ENCODE measurements at places on chromosomes 1 and 21.

- DNase-seq: no peak
These were observed 53.3 kb upstream of the ZC3H11B start for GRCh38 chr1:219666242-219666641.

DNA sequence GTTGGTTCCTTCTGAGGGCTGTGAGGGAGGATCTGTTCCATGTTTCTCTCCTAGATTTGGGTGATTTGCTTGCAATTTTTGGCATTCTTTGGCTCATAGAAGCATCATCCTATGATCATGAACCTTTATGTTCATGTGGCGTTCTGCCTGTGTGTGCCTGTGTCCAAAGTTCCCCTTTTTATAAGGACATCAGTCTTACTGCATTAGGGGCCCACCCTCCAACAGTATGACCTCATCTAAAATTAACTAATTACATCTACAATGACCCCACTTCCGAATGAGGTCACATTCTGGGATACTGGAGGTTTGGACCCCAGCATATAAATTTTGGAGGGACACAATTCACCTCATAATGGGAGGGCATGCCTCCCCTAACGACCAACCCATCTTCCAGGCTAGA lies 12.8 kb upstream of the CAMK1G start:
- DNase-seq: no peak

DNA sequence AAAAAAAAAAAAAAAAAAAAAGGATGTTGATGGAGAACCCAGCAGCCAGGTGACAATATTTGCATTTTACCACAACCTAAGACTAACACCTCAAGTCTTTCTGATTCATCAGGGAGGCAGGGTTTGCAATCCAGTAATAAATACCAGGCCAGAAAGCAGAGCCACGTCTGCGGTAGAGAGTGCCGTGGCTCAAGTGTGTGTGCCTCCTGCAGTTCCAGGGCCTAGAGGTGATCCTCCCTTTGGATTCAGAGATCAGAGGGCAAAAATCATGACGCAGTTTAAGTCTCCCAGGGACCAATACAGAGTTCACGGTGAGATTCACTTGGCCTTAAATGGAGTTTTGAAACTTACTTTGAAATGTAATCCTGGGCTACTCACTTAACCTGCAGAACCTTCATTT lies 34.9 kb downstream of the TMCO4 start:
- DNase-seq: no peak

- no peak for DNase-seq
These were observed 668.0 kb upstream of the RGS18 start for GRCh38 chr1:191490303-191490702.

DNA sequence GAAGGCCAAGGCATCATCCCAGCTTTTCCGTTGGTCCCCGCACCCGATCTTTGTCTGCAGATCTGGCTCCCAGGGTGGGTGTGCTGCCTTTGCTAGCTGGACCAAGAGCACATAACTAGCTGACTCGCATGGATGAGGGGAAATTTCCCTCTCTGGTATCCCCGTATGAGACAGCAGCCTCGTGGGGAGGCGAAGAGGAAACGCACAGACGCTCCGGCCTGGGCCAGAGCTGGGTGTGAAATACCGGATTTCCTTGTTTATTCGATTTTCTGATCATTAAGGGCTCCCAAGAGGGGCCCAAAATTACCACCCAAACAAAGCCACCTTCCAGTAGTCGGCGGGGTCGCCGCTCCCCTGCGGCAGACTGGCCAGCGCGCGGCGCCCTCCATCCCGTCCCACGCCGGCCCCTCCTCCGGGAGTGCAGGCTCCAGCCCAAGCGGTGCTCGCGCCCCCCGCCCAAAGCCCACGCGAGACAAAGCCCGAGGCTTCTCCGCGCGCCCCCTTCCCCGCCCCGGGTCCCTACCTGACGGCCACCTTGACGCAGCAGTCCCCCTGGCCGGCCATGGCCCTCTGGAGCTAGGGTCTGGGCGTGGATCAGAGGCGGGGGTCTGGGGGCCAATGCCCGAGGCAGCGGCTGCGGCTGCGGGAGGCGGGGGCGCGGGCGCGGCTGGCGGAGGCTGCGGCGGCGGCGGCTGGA lies 546 bp downstream of the KIF21B start:
- no peak for DNase-seq

GRCh38 chr1:34115233-34115632 lies 49.8 kb downstream of the CSMD2 start:
- DNase-seq: no peak

GRCh38 chr1:245200146-245200545 lies 45.4 kb downstream of the KIF26B start:
- no peak for DNase-seq

- no peak for DNase-seq
These were observed 17.1 kb downstream of the SOAT1 start for GRCh38 chr1:179310721-179311120.

GRCh38 chr1:196659471-196659870 lies 7.6 kb downstream of the CFH start:
- DNase-seq: no peak

DNA sequence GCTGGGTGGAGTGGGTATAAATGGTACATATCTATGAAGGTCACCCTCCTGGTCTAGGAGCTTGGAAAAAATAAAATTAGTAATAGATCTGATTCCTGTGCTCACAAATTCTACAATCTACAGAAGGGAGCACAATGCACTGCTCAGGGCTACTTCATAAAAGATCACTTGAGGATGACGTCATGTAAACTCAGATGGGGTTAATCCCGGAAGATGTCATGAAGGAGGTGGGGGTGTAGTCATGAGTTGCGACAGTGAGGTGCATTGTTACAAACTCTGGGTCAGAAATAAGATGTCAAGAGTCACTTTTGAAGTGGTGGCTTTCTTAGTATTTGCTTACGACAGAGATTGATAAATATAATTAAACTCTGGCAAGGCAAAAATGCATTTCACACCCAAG lies 68.2 kb downstream of the LHX9 start:
- DNase-seq: no peak

DNA sequence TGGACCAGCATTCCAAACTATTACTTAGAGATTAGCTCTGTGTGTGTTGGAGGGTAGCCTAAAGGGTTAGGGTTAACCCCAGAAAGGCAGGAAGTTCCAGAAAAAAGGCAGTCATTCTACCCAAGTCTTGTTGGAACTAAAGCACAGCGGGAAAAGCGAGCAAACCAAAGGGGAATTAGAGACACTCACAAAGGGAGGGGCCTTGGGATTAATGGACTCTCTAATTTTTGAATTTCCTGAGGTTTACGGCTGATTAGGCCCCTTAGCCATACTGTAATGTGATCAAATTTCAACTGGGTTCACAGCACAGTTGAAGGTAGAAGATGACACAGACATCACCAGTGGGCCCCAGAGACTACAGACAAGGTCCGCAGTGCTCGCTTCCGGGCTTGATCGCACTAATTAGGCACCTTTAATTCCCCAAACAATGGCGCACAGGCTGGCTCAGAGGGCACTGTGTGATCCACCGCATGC lies 28.3 kb downstream of the CAPZB start:
- no peak for DNase-seq

GRCh38 chr1:22053861-22054770 lies 1.6 kb downstream of the CDC42 start:
- DNase-seq: no peak

GRCh38 chr1:114716304-114717170 lies at the start of gene NRAS:
TSS of gene NRAS (minus strand) at chr1:114716771. CDS start at chr1:114716160, 611 bp downstream.
- DNase-seq: peak; percentile 94

GRCh38 chr1:8821084-8821483 lies 3.6 kb upstream of the RERE start:
- DNase-seq: no peak

GRCh38 chr1:223180731-223181321 lies 37.8 kb upstream of the TLR5 start:
- no peak for DNase-seq

- no peak for DNase-seq
These were observed 26.4 kb upstream of the SLC2A5 start for GRCh38 chr1:9095818-9096217.

DNA sequence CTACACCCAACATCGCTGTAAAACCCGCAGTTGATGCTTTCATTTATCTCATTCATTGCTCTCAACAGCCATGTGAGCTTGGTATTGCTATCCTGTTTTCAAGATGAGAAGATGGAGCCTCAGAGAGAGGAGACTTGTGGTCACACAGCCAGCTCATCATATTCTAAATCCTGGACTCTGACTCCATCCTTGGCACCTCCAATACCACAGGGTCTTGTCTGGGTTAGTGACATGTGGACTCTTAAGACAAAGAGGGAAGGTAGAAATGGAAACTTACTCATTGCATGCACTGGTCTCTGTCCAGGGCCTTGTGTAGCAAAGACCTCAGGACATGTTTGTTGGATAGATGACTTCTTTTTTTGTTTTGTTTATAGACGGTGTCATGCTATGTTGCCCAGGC lies 7.0 kb upstream of the RNF19B start:
- DNase-seq: no peak

GRCh38 chr1:40625076-40625475 lies 40.4 kb downstream of the RIMS3 start:
- no peak for DNase-seq

DNA sequence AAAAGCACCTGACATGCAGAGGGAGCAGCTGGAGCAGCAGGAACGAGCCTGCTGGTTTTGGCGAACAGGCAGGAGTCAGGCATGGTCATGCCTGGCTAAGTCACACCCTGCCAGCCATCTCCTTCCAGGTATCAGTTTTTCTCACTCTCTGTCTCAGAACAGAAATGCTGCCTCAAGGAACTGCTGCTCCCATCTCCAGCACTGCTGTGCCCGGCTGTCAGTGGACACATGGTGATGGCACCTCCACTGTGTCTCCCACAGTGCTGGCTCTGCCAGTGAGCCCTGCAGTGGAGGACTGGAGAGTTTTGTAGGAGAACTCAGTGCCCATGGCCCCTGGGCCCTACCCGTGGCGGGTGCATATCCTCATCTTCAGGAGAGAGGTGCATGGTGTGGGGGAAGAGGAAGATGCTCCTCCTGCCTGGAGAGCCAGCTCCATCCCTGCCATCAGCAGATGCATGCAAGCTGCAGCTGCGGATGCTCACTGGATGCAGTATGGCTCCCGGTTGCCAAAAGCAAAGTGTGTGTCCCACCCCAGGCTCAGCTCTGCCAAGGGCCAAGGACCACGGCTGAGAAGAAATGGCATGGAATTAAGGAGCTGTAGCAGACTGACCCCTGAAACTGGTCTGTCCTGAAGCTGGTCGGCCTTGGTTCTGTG lies 114.7 kb downstream of the GRIK3 start:
- DNase-seq: no peak

DNA sequence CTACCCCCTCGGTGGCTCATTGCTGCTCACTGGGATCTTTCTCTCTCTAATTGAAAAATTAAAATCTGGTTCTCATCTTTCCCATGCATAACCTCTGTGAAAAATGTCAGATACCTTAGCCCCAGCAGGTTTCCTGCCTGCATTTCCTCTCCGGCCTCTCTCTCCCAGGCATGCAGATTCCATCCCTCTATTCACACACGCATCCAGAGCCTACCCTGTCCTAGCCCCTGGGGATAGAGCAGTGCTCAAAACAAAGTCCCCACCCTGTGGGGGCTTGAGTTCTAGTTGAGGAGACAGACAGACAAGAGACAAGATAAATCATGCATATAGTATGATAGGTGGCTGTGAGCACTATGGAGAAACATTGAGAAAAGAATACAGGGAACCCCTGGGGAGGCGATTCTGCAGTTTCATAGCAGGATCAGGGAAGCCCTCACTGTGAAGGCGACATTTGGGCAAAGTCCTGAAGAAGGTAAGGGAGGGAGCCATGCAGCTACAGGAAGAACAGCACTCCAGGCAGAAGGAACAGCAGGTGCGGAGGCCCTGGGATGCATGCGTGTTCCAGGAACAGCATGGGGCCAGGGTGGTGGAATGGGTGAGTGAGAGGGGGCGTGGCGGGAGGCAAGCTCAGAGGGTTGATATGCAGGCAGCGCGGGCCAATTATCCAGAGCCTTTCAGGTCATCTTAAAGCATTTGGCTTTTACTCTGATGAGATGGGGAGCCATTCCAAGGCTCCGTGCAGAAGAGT lies 3.5 kb upstream of the BSND start:
- no peak for DNase-seq

DNA sequence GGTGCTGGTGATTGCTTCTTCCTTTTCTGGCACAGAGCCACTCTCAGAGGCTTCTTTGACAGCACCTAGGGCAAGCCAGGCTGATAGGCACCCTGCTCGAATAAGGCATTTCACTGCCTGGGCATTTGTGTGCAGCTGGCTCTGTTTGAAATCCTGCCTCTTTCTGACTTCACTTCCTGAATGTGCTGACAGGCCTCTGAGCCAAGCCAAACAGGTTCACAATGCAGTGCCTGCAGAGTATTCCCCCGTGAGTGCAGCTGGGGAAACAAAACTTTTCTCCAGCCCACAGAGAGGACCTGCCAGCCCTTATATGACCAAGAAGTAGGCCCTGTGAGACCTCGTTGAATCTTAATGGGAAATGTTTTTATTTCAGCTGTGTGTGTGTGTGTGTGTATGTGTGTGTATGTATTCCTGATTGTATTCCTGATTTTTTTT lies 10.4 kb downstream of the JUN start:
- DNase-seq: no peak

DNA sequence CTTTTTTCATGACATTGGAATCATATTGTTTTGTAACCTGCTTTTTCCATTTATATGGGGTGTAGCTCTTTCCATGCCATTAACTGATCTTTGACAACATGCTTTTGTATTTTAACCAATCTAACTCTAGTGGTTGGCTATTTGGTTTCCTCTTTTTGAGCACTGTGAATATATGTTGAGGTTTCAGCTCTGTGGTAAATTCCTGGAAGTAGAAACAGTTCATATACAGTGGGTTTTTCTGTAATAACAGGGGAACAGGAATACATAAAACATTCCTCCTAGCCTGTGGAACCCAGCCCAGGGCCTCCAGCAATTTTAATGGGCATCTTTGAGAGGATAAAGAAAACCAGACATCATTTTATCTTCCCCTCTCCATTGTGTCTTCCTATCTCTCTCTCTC lies 17.4 kb downstream of the AZIN2 start:
- DNase-seq: no peak

- no peak for DNase-seq
These were observed 38.5 kb downstream of the MAP3K7CL start for GRCh38 chr21:29168891-29169315.
